Neuronal stem cell (in vitro differentiated cells): ENCODE measurements at places on chromosomes 3 and 15.

GRCh38 chr3:181698263-181698954 lies 13.3 kb upstream of the SOX2 start:
- no peak for DNase-seq

GRCh38 chr3:51983578-51984268 lies 388 bp downstream of the ACY1 start:
- no peak for DNase-seq

DNA sequence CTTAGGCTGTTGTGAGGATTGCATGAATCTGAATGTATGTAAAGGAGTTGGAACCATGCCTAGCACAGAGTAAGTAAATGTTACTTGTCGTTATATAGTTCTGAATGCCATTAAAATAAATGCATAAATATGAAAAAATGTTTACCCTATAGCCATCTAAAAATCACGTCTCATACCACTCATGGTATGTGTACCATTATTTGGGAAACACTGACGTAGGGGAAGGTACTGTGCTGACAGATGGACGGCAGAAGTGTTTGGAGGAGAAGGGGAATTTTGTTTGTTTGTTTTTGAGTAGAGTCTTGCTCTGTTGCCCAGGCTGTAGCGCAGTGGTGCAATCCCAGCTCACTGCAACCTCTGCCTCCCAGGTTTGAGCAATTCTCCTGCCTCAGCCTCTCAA lies 30.5 kb upstream of the PDZRN3 start:
- DNase-seq, result no peak

- DNase-seq, result no peak
Measured at GRCh38 chr15:64854526-64854925, 12.8 kb downstream of the PLEKHO2 start.

- DNase-seq, result no peak
Measured at GRCh38 chr3:69197922-69198530, 75.6 kb upstream of the LMOD3 start.

- no peak for DNase-seq
Measured at GRCh38 chr15:65177901-65178300, 7.2 kb downstream of the CLPX start.

GRCh38 chr3:123281929-123282328 lies 80.2 kb downstream of the SEC22A start:
- no peak for DNase-seq

DNA sequence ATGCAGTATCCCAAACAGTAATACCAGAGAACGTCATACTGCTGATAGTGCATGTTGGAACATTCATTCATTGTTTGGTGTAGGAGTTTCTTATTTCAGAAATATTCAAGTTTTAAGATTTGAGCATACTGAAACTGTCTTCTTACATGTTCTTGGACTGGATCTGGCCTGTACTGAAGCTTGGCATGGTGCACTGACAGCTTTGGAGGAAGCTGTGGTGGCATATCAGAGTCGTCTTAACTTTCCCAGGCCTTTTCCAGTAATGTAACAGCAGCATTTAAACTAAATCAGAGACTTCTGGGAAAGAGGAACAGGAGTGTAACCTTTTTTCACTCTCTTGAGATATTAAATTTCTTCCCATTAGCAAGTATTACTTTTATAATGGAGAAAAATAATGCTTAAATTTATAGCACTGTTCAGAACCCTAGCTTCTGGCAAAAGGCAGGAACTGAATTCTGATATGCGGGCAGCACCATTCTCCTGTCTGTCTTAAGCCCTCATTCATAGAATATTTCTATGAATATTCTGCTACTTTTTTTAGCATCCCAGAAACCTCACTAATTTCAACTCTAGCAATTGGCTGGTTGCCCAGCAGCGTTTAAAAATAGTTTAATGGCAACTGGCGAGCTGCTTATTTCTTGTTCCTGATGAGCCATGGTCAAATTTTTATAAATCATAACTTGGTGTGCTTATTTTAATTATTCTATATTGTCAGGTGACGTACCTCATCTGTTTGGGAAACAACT lies 31.1 kb downstream of the DNAJC13 start:
- no peak for DNase-seq

- DNase-seq, result no peak
Measured at GRCh38 chr3:58536501-58537411, at the start of gene ACOX2. Gene ACOX2, minus strand, starts transcription at chr3:58537190. Its CDS starts 2,084 bp downstream, at chr3:58535106.

DNA sequence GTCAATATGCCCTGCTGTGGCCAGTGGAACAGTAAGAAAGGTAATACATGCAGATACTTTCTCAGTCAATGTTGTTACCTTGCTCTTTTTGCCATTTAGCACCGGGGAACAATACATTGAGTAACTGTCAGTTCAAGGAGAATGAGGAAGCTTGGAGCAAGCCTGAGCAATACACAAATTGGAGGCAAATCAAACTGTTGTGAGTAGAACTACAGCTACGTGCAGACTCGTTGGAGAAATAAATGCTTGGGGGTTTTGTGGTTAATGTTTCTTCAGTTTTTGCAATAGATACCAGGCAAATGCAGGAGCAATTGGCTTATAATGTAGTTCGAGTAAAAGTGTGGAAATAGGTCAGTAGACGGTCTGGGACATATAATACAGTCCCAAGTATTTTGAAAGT lies 587.3 kb upstream of the ROBO1 start:
- no peak for DNase-seq

GRCh38 chr3:150494411-150494977 lies 51.8 kb downstream of the SERP1 start:
- no peak for DNase-seq

DNA sequence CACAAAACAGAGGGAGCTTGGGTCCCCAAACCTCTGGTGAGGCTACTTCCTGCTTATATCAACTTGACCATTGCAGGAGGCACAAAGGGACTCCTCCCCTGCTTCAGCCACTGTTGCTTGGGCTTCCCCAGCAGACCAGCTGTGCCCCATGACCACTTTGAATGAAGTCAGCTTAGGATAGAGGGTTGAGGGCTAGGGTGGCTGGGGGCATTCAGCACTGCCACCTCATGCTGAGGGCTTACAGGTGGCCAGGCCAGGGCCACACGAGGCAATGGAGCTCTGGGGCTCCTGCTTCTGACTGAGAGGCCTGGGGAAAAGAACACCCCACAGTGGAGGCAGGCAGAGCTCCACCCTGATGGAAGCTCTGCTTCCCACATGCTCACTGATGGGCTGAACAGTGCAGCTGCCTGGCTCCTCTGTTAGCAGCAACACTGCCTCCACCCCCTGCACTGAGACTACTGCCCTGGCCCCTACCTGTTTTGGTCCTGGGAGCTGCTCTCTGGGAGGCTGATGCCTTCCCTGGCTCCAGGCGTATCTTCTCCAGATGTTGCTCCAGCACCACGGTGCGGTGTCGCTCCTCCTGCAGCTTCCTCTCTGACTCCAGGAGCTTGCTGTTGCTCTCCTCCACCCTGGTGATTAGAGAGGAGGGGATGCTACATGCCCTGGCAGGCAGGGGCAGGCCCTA lies 10.2 kb upstream of the HHATL start:
- DNase-seq, result no peak

DNA sequence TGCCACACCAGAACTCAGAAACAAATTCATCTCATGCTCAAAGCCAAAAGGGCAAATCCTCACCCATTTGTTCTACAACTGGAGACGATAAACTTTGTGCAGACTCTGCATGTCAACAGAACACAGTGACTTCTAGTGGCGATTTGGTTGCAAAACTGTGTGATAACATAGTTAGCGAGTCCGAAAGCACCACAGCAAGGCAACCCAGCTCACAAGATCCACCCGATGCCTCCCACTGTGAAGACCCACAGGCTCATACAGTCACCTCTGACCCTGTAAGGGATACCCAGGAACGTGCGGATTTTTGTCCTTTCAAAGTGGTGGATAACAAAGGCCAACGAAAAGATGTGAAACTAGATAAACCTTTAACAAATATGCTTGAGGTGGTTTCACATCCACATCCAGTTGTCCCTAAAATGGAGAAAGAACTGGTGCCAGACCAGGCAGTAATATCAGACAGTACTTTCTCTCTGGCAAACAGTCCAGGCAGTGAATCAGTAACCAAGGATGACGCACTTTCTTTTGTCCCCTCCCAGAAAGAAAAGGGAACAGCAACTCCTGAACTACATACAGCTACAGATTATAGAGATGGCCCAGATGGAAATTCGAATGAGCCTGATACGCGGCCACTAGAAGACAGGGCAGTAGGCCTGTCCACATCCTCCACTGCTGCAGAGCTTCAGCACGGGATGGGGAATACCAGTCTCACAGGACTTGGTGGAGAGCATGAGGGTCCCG lies 199.7 kb downstream of the AKAP13 start:
- no peak for DNase-seq

DNA sequence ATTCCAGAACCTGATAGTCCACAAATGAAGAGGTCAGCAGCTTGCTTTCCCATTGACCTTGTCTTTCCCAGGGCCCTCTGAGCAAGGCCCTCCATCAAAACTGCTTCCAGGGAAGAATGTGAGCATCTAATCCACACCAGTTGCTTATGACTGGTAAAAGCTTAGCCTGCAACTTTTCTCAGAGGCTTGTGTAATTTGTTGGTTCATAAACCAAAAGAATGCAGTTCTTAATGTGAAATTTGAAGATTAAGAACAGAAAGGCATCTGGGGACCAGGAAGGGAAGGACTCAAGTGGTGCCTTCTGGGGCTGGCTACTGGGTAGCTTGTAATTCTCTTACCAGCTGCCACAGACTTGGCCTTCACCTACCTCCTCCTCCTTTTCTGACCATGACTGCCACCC lies 60.9 kb upstream of the EIF1B start:
- DNase-seq, result no peak

DNA sequence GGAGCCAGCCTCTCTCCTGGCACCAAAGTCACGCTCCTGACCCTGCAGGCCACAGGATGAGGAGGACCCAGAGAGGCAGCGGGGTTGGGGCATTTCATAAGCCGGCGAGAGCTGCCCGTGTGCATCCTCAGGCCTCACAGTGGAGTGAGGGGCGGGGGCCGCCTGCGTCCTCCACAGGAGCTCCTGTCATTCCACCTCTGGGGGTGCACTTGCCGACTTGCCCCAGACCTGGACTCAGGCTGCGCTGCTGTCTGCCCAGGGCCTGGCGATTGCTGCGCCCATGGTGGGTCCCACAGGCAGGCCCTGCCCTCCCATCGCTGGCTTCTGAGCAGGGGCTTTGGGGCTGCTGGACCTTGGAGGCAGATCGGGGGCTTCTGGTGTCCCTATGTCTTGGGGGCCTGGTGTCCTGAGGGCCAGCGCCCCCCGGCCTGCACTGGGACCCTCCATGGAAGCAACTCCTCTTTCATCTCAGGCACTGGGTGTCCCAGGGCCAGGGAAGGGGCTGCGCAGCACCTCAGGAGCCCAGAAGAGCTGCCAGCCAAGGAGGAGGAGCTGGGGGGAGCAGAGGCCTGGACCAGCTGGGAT lies 184.0 kb downstream of the GOLGA6L6 start:
- no peak for DNase-seq

GRCh38 chr3:30180310-30181177 lies 425.9 kb upstream of the TGFBR2 start:
- DNase-seq, result no peak
